ENCODE measurements at places on chromosomes 13 and 19. TPM values are rescaled to one million over a fixed set of nuclear protein-coding genes. Genes with fewer than 3 reads are reported as not detected.

Gene RHPN2
- 2.3 TPM for total RNA-seq

DNA sequence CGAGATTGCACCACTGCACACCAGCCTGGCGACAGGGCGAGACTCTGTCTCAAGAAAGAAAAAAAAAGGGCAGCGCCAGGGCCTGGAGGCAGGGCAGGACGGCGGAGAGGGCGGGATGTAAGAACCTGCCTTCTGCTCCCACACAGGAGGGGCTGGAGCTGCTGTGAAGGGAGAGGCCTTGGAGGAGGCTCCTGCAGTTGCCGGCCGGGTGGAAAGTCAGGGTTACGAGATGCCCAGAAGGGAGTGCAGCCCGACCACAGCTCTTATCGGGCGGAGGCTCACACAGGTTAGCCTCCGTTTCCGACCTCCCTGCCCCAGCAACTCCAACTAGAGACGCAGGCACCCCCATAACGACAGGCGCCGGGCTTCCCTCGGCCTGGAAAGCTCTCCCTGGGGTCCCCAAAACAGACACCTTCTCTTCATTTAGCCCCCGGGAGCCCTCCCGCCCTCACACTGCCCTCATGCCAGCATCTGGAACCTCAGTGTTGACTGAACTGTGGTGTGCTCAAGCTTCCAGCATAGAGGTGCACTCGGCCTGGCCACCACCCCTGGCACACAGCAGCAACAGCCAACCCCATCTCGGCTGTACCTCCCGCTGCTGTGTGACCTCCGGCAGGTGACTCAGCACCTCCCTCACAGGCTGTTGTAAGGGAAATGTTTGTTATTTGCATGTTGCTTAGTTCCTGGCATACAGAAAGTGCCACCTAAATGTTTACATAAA lies 1.4 kb downstream of the PLPP2 start:
- peaks cover 32% of the 10 kb centered on the region for H3K4me1 ChIP-seq
- H3K27ac ChIP-seq, result no peak overlapping the region
- no peaks in the 10 kb centered on the region for H3K36me3 ChIP-seq
- DNase-seq, result no peak
- peak overlapping the region; percentile 48 for H3K4me3 ChIP-seq

- H3K36me3 ChIP-seq, result no peaks in the 10 kb centered on the region
- H3K4me3 ChIP-seq, result no peak overlapping the region
- DNase-seq, result no peak
- no peak overlapping the region for H3K27ac ChIP-seq
Observed at GRCh38 chr19:50906217-50906616, 5.0 kb downstream of the KLK4 start.

DNA sequence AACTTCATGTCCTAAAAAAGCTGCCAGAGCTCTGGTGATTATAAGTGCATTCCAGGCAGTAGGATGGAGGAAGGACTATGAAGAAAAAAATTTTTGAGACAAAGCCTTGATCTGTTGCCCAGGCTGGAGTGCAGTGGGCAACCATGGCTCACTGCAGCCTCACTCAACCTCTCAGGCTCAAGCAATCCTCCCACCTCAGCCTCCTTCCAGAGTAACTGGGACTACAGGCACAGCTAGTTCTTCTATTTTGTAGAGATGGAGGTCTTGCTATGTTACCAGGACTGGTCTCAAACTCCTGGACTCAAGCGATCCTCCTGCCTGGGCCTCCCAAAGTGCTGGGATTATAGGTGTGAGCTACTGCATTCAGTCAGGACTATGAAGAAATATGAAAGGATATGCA lies 161.2 kb downstream of the IRS2 start:
- H3K4me3 ChIP-seq, result no peak overlapping the region
- H3K27me3 ChIP-seq, result no peaks in the 10 kb centered on the region
- no peaks in the 10 kb centered on the region for H3K36me3 ChIP-seq
- no peaks in the 10 kb centered on the region for H3K4me1 ChIP-seq

GRCh38 chr13:74026753-74027152 lies 107.5 kb downstream of the KLF12 start:
- no peak overlapping the region for H3K4me3 ChIP-seq
- no peak for DNase-seq
- H3K27me3 ChIP-seq, result no peaks in the 10 kb centered on the region
- H3K36me3 ChIP-seq, result no peaks in the 10 kb centered on the region
- no peak overlapping the region for H3K27ac ChIP-seq

DNA sequence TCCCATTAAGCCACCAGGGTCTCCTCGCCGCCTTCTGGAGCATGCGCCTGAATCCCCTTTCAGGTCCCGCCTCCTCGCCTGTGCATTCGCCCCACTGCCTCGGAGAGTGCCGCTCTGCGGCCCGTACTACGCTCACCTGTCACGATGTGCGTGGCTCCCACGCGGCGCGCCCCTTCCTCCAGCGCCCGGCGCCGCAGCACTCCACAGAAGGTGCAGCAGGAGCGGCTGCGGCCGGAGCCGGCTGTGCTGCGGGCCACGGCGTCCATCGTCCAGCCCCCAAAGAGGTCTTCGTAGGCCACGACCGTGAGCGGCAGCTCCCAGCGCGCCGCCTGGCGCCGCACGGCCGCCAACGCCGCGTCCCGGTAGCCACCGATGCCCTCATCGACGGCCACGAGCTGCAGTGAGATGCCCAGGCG lies 4.3 kb downstream of the CTU1 start:
- no peaks in the 10 kb centered on the region for H3K27me3 ChIP-seq
- H3K4me1 ChIP-seq, result peaks cover 24% of the 10 kb centered on the region
- peaks cover 36% of the 10 kb centered on the region for H3K36me3 ChIP-seq

DNA sequence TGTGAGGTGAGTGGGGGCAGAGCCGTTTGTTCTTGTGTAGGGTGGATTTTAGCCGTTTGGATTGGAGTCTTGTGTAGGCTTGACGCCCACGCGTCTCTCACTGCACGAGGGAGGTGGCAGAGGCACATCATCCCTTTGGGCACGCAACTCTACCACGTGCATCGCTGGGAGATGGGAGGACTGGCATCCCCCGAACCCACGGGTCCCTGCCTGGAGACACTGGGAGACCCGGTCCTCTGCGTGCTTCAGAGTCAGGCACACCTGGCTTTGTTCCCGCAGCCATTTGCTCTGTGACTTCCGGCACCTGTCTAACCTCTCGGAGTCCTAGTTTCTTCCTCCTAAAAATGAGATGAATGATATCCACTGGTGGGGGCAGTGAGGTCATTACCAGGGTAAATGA lies 6.4 kb downstream of the ARHGEF7 start:
- no peak overlapping the region for H3K4me3 ChIP-seq
- DNase-seq, result no peak
- H3K36me3 ChIP-seq, result no peaks in the 10 kb centered on the region
- H3K27me3 ChIP-seq, result peaks cover 8% of the 10 kb centered on the region
- no peak overlapping the region for H3K27ac ChIP-seq
- peaks cover 2% of the 10 kb centered on the region for H3K4me1 ChIP-seq

- no peaks in the 10 kb centered on the region for H3K27me3 ChIP-seq
- DNase-seq, result no peak
- no peak overlapping the region for H3K27ac ChIP-seq
- no peaks in the 10 kb centered on the region for H3K4me1 ChIP-seq
Observed at GRCh38 chr19:13665125-13665905, 99.0 kb upstream of the MRI1 start.

Gene KLK1
- total RNA-seq, result not detected

Gene GGN
- total RNA-seq, result not detected

DNA sequence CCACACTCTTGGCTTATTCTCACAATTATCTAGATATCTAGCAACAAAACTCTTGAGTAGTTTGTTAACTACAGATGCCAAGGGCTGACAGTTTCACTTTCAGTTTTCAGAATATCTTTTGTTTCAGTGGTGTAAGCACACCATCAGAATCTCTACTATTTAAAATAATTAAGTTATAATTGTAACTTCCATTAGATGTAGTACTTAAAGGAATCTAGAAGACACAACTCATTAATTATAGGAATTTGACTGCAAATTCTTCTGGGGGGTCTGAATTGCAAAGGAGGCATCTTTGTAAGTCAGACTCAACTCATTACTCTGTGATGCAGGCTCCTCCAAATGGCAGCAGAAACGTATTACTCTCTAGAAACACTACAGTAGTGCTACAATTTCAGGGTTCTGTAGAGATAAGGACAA lies 44.9 kb upstream of the USPL1 start:
- no peak for DNase-seq
- H3K27me3 ChIP-seq, result no peaks in the 10 kb centered on the region
- peaks cover 26% of the 10 kb centered on the region for H3K4me1 ChIP-seq
- peak overlapping the region; percentile 63 for H3K27ac ChIP-seq

DNA sequence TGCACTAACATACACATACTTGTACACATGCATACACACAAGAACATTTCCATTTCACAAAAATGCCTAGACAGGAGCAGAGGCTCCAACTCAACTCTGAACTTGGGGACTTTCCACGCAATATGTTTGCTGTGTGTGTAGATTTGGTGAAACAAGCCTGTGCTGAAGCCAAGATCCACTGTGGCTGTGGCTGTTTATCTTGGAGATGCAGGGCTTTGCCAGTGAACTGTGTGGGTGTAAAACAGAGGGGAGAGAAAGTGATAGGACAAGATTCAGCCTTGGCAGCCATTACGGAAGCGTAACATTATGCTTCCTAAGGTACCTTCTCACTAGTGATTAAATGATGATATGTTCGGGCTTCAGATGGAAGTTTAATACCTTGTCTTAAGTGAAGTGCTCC lies 73.2 kb upstream of the MBNL2 start:
- H3K4me3 ChIP-seq, result no peak overlapping the region
- no peak overlapping the region for H3K27ac ChIP-seq
- H3K4me1 ChIP-seq, result no peaks in the 10 kb centered on the region
- H3K36me3 ChIP-seq, result no peaks in the 10 kb centered on the region

DNA sequence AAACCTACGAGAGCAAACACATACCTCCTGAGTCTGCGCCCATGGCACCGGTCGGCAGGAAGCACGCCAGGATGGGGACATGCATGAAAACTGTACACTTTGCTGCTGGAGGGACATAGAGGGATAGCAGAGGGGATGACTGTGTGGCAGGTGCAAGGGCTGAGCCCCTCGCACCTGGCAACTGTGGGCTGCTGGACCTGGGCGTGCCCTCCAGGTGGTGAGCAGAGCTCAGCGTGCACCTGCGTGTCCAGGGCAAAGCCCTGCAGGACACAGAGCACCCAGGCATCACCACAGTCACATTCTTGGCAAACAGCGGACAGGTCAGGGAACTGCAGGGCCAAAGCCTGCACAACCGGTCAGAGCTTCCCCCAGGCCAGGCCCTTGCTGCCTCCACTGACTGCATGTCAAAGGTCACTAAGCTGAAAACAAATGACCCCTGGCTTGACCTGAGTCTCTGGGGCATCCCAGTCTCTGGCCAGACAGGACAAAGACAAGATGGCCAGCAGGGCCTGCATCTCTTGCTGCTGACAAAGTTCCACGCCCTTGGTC lies 9.0 kb upstream of the ISYNA1 start:
- peaks cover 14% of the 10 kb centered on the region for H3K4me1 ChIP-seq
- no peak overlapping the region for H3K27ac ChIP-seq

Gene LGALS14
- not detected for total RNA-seq

DNA sequence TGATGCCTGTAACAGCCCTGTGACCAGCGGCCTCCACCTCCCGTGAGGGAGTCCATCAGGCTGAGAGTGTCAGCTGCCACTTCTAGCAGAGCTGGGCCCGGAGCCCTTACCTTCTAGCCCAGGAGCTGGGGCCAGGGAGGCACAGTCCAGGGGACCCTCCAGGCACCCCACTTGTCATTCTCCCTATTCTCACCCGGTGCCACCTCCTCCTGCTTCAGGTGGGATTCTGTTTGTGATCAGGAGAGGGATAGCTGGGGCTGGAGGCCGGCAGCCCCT lies 4.1 kb downstream of the RASA3 start:
- no peaks in the 10 kb centered on the region for H3K36me3 ChIP-seq
- H3K4me1 ChIP-seq, result peaks cover 85% of the 10 kb centered on the region
- H3K4me3 ChIP-seq, result peak overlapping the region; percentile 31
- H3K27me3 ChIP-seq, result no peaks in the 10 kb centered on the region
- no peak for DNase-seq

- no peak overlapping the region for H3K4me3 ChIP-seq
- DNase-seq, result no peak
- peaks cover 1% of the 10 kb centered on the region for H3K4me1 ChIP-seq
- no peak overlapping the region for H3K27ac ChIP-seq
Observed at GRCh38 chr19:3149526-3150505, 14.0 kb downstream of the GNA15 start.

GRCh38 chr13:33353210-33353609 lies 67.7 kb upstream of the STARD13 start:
- peak; percentile 93 for DNase-seq
- peaks cover 7% of the 10 kb centered on the region for H3K4me1 ChIP-seq
- H3K27me3 ChIP-seq, result no peaks in the 10 kb centered on the region
- H3K36me3 ChIP-seq, result no peaks in the 10 kb centered on the region
- H3K4me3 ChIP-seq, result no peak overlapping the region

Gene SOHLH2
- not detected for total RNA-seq

DNA sequence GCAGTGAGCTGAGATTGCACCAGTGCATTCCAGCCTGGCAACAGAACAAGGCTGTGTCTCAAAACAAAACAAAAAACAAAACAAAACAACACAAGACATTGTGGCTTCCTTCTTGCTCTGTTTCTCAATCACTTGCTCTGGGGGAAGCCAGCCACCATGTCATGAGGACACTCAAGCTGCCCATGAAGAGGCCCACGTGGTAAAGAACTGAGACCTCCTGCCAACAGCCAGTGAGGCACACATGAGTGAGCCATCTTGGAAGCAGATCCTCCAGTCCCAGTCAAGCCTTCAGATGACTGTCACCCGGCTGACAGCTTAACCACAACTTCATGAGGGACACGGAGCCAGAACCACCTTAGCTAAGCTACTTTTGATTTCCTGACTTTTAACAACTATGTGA lies 25.2 kb downstream of the CPT1C start:
- DNase-seq, result no peak
- H3K4me1 ChIP-seq, result peaks cover 11% of the 10 kb centered on the region
- no peaks in the 10 kb centered on the region for H3K27me3 ChIP-seq
- no peak overlapping the region for H3K27ac ChIP-seq
- H3K4me3 ChIP-seq, result no peak overlapping the region

Gene IGSF23
- total RNA-seq, result not detected

Gene PPP6R1
- 75.5 TPM for total RNA-seq

Gene TNNT1
- 2.0 TPM for total RNA-seq

- H3K27ac ChIP-seq, result no peak overlapping the region
- no peak overlapping the region for H3K4me3 ChIP-seq
- H3K4me1 ChIP-seq, result peaks cover 10% of the 10 kb centered on the region
- H3K36me3 ChIP-seq, result no peaks in the 10 kb centered on the region
Observed at GRCh38 chr13:110808138-110808537, 94.6 kb downstream of the ING1 start.

Gene ZNF497
- total RNA-seq, result 0.84 TPM

Gene OR1I1
- total RNA-seq, result not detected

DNA sequence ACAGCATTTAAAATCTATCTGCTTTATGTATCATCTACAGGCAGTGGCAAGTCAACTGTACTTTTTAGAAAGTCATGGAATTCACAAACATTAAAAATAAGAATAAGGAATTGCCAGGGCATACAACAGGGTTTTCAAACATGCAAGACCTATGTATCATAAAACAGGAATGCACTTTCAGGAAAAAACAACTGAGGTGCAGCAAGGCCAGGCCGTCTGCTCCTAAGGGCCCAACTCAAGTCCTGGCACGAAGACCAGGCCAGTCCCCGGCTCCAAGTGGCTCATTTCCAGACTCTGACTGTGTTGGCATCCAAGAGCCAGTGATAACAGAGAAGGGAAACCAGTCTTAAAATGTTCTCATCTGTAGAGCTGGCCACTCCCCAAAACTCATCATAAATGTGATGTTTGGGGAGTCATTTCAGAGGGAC lies 7.1 kb downstream of the RFX2 start:
- peak; percentile 94 for DNase-seq
- peaks cover 64% of the 10 kb centered on the region for H3K4me1 ChIP-seq
- H3K4me3 ChIP-seq, result no peak overlapping the region
- H3K27ac ChIP-seq, result peak overlapping the region; percentile 89

Data from esophagus muscularis mucosa (tissue), 4 donors.